CD8-positive, alpha-beta memory T cell (primary cell): ENCODE measurements at places on chromosomes 6 and 20. TPM values are rescaled to one million over a fixed set of nuclear protein-coding genes. Genes with fewer than 3 reads are reported as not detected.

- peak; percentile 47 for DNase-seq
Observed at GRCh38 chr20:1664911-1665310, 7.3 kb upstream of the SIRPG start.

Gene FAM83C
- total RNA-seq = not detected

GRCh38 chr20:18314786-18315406 is 26.6 kb downstream of the ZNF133 start:
- DNase-seq = no peak

DNA sequence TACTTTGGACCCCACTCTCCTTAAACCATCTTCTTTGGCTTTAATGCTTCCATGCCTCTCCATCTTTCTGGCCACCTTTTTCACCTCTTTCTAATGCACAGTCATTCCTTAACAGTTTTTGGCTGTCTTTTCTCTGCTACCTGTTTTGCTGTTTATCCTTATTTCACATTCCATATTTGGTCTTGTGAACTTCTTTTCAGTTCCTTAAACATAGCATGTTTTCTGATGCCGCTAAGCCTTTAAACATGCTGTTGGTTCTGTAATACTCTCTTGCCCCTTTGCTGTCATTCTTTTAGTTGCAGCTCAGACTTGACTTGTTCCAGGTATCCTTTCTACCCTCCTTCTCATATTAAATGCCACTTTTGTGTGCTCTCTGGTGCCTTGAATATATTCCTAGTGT is 35.8 kb downstream of the TOP1 start:
- no peak for DNase-seq

DNA sequence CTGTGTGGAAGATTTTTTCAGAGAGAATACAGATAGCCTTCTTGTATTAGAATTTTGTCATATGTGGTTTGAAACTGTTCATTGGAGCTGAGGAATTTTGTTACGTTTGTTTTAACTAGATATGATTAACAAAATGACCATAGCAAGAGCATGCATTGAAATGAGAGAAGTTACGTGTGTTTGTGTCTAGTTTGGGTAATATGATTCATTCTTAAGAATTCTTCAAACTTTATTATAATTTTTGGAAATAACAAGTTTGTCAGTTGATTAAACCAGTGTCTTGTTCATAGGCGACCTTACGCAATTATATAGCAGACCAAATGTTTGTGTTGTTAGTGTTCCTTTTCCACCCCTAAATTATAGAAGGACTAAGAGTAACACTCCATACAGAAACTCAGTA is 5.5 kb downstream of the GMNN start:
- DNase-seq = no peak

DNA sequence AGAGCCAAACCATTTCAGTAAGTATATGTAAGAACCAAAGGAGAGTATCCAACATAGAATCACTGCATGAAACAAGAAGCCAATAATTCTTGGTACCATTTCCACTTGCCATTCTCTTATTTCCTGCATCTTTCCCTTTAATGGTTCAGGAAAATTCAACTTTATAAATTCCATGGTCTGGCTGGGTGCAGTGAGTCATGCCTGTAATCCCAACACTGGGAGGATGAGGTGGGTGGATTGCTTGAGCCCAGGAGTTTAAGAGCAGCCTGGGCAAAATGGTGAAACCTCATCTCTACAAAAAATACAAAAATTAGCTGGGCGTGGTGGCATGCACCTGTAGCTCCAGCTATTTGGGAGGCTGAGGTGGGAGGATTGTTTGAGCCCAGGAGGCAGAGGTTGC is 21.2 kb downstream of the NHLRC1 start:
- DNase-seq = no peak

DNA sequence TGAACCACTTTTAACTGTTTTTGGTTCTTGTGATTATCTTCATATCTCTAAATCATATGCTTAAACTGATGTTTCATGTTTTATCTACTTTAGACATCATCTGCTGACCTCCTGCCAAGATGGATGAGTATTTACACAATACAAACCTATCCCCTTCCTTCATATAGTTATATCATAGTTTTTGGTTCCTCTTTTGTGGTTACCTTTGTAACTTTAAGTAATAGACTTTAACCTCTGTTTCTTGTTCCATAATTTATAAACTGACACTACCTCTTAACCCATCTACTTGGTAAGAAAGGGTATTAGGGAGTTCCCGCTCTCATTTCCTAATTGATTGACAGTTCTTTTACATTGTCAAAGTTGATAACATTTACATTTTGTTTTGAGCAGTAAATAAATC is 11.9 kb downstream of the PCMT1 start:
- no peak for DNase-seq

- no peak for DNase-seq
Observed at GRCh38 chr6:137148306-137149034, 25.0 kb downstream of the IL22RA2 start.

- DNase-seq = no peak
Observed at GRCh38 chr6:21109391-21110178, 484.0 kb upstream of the SOX4 start.

Gene SAMD3
- 14.5 TPM for total RNA-seq

- no peak for DNase-seq
Observed at GRCh38 chr6:54998576-54998975, 152.0 kb downstream of the FAM83B start.

GRCh38 chr6:113380591-113380990 is 476.6 kb upstream of the MARCKS start:
- no peak for DNase-seq

DNA sequence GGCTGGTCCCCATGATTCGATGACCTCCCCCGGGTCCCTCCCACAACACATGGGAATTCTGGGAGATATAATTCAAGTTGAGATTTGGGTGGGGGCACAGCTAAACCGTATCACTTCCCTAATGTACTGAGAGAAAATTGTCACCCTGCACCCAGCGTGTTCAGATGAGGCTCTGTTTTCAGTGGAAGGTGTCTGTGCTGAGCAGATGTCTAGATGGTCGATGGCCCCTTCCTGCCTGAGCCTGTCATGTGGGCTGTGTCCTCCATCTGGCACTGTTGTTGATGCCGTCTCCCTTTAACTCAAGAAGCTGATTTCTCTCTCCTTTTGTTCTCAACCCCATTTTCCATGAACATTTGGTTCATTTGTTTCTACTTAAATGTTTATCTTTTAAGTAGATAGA is 37.0 kb downstream of the TMEM181 start:
- DNase-seq = no peak

Gene SLCO4A1
- total RNA-seq = 44.9 TPM

DNA sequence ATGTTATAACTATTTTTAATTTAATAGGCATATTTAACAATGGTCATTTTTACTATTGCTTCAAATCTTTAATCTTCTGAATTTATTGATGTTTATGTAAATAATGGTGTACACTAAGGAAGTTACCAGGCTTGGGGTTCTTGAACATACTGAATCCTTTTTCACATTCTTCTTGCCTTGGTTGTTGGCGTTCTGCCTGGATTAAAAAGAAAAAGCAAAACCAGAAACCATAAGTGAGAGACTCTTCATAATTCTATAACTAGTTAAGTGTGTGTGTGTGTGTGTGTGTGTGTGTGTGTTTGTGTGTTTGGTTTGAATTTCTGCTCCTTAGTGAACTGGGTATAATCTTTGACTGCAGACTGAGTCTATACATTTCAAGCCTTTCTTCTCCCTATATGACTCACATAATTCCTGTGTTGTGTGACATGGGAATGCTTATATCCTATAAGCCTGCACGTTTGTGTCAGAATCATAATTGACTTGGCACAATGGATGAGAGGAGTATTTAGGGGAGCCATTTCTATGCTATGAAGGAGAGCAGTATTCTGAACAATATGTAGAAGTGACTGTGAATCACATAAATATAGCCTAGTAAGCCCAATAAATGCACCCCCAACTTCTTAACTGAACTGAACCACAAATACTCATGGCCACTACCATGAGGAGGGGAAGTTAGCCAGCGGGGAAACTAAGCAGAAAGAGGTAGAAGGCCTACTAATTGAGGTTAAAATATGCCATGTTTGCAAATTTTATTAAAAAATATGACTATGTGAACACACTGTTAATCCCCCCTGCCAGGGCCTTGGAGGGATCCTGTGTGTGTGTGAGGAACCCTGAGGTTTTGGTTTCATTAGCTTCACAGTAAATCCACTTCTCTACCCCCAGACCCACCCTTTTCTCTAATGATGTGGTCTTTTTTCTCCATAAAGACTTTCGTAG is 425.5 kb downstream of the BCKDHB start:
- DNase-seq = no peak

GRCh38 chr20:2207770-2208097 is 88.1 kb upstream of the TGM3 start:
- no peak for DNase-seq

- DNase-seq = no peak
Observed at GRCh38 chr6:106184629-106185028, 98.5 kb downstream of the PRDM1 start.

Gene SIM1
- total RNA-seq = not detected

GRCh38 chr20:50373674-50374286 is 136.4 kb upstream of the PTPN1 start:
- no peak for DNase-seq

DNA sequence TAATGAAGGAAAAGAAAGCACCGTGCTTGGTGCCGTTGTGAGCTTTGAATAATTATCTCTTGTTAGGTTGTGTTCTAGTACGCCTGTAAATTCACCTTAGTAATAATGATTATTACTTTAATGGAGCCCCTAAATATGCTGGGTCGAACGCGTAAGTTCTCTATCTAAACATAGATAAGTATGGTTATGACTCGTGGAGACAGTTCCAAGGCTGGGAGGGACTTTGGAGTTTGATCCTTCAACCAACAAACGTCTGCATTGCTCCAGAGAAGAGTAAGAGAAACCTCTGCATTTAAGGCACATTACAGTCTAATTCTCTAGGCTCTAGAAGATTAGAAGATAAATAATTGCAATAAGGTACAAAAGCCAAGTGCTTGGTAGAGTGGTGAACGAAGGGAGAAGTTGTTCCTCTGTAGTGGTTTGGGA is 514 bp downstream of the ACOT13 start:
- no peak for DNase-seq

DNA sequence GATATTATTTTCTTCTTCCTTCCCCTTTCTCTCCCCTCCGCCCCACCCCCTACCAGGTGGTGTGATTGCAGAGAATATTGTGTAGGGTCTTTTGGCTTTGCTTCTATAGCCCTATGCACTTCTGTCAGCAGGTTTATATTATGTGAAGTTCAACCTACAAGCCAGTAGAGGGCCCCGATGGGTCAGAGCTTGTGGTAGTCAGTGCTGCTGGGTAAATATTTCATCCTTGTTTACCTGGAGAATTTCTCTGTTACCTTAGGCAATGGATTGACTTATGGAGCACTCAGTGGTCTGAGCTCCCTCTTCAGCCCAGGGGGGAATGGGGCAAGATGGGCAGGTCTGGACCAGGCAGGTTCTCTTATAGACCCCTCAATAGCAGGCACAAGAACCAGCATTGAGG is 720.9 kb downstream of the GRIK2 start:
- DNase-seq = no peak

DNA sequence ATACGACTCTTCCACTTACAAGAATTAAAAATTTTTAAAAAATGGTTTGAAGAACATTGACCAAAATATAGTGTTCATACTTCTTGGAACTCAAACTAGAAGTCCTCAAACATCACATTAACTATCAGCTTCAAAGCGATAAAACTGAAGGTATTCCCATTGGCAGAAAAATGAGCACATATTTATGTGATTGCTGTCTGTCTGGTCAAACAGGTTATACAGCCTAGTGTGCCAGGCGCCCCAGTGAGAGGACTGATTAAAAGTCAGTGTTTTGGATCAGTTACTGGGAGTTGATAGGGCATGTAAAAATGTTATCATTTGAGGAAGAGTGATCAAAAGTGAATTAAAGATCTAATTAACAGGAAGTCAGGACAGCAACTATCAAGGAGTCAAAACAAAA is 738.8 kb downstream of the HDGFL1 start:
- no peak for DNase-seq

DNA sequence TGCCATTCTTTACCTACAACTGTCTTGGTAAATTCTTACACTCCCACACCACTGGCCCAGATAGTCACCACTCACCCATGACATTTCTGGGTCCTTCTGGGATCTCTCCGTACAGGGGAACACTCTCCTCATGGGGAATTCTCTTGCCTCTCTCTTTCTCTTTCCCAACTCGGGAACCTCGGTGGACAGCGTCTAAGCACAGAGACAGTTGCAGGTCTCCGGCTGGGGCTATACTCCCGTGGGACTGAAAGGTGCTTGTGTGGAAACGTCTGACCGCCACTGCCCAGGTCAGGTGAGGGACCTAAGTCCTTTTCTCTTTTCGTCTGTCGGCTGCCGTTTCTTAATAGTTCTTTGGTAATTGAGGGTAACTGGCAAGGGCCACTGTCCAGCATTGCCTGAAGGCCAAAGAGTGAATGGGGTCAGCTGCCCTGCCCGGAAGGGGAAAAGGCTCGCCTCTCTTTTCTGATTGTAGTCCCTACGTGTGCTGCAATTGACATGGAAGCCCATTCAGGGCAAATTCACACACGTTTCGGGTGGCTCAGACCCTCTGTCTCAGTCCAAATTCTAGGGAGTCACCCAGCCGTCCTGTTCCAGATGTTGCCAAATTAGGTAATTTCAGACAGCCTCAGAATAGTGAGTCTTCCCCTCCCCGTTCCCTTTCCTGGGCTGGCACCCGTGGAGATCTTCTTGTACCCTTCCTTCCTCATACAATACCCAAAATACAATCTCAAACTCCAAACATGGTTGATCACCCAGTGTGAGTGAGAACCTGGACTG is 31.2 kb upstream of the RIPK1 start:
- DNase-seq = no peak

GRCh38 chr20:24033151-24033550 is 44.6 kb upstream of the GGTLC1 start:
- DNase-seq = peak; percentile 12

DNA sequence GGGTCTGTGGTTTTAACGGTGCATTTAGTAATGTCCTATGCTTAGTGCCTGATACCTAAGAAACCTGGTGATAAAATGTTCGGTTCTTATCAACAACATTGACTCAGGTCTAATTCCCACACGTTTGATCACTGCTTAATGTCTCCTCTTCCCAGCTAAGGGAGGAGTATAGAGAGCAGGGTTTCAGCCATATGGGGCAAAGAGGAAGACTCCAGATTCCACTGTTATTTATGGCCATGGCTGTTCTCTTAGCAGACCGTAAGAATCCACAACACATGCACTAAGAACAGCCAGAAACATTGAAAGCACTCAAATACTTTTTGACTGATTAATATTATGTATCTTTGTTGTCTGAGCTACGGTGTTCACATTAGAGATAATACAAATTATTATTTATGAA is 112.1 kb downstream of the BCAS1 start:
- no peak for DNase-seq

GRCh38 chr20:3678856-3679720 is 2.7 kb downstream of the ADAM33 start:
- no peak for DNase-seq

- DNase-seq = no peak
Observed at GRCh38 chr20:25044660-25045342, 13.1 kb downstream of the ACSS1 start.

- no peak for DNase-seq
Observed at GRCh38 chr6:145502416-145502815, 232.9 kb downstream of the EPM2A start.

- peak; percentile 45 for DNase-seq
Observed at GRCh38 chr6:24927277-24927955, 8.3 kb downstream of the RIPOR2 start.

Gene TRIM10
- not detected for total RNA-seq
